ENCODE measurements at places on chromosomes 11 and 22.
A peak's percentile ranks its signal among the peaks of the same experiment; 100 is the strongest.

- DNase-seq = no peak
These were observed 26.8 kb downstream of the CD5 start for GRCh38 chr11:61128947-61129638.

DNA sequence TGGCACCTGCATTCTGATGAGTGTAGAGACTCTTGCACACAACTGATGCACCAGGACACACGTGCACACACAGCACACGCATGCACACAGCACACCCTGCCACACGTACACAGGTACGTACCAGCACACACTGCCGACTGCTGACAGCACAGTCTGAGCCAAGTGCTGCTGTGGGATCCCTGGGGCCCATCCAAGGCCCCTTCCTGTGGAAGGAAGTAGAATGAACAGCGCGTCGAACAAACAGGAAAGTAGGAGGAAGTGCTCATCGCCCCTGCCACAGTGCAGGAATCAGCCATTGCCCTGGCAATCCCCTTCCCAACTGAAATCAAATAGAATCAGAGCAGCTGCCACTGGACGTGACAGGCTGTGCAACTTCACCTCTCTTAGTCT, 57.9 kb downstream of the CD82 start:
- DNase-seq = peak; percentile 41

GRCh38 chr22:50074056-50074455, 11.2 kb downstream of the MLC1 start:
- DNase-seq = no peak

- peak; percentile 74 for DNase-seq
These were observed 76.1 kb downstream of the C11orf58 start for GRCh38 chr11:16814410-16815046.

- DNase-seq = no peak
These were observed 42.4 kb downstream of the OSBP start for GRCh38 chr11:59573216-59573615.

DNA sequence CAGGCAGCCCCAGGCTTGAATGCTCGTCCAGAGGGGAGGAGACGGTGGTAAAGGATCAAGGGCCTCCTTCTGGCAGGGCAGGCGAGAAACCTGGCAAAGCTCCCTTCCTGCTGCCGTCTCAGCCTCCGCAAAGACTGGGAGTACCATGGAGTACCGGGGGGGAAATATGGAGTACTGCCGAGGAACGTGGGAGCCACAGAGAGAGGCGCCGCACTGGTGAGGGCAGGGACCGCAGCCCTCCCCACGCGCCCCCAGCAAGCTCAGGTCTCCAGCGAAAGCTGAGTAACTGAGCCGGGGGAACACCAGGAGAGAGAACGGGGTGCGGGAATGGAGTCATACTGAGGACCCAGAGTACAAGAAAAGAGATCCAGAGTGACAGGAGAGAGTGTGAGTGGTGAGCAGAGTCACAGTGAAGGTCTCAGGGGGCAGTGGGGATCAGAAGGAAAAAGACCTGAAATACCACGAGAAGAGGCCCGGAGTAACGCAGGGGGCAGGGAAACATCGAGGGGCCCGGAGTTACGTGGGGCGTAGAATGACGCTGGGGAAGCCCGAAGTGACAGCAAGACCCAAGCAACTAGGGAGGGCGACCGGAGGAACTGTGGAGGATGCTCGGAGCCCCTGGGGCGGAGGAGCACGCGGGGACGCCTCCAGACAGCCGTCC, 740 bp downstream of the EML3 start:
- peak; percentile 62 for DNase-seq

GRCh38 chr11:127226949-127227348, 226.4 kb upstream of the KIRREL3 start:
- DNase-seq = no peak

- no peak for DNase-seq
These were observed 1196.3 kb downstream of the BRD1 start for GRCh38 chr22:48631288-48631863.

DNA sequence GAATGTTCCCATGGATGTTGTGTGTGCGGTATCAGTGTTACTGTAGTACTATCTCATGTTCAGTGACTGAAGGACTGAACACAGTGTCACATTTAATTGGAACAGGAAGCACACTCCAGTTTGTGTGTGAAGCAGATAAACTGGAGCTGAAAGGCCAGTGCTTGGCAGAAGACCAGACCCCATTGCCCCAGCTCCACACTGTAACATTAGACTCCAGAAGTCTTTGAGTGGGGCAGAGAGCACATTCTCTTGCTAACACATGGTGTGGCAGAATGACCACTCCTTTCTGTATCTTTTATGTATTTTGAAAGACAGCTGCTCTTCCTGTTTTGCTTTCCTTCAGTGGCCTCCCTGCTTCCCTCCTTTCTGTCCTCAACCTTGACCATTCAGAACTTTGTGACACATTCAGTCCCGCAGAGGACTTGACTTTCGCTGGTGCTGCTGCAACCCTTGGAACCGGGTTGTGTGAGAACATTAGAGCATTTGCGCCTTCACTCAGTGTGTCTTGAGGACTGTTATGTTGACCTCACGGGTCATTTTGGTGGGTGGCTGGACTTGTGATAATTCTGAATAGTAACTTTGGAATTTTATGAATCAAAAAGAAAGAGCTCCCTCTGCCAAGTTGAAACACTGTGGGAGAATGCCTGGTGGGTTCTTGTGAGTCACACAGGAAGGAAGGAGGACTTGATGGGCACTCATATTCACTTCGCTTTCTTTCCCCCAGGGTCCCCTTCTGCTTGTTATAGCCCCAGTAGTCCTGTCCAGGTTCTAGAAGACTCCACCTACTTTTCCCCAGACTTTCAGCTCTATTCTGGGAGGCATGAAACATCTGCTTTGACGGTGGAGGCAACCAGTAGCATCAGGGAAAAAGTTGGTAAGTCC, 26.4 kb downstream of the AMOTL1 start:
- DNase-seq = peak; percentile 69

GRCh38 chr22:24119476-24119875, 61.8 kb upstream of the SUSD2 start:
- DNase-seq = no peak

DNA sequence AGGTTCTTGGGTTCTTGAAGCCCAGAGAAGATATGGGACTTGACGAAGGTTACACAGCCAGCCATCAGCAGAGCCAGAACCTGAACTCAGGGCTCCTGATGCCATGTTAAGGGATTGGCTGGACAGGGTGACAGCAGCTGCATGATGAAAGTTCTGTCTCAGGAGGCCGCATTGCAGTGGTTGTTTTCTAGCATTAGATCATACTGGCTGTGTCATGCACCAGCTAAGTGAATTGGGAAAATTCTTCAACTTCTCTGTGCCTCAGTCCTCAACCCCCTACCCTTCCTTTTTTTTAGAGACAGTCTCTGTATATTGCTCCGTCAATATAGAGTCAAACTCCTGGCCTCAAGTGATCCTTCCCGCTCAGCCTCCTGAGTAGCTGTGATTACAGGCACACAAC, 5.4 kb upstream of the LTBP3 start:
- DNase-seq = no peak

GRCh38 chr11:107549253-107549953, 16.1 kb downstream of the ALKBH8 start:
- peak; percentile 83 for DNase-seq

- no peak for DNase-seq
These were observed 43.2 kb upstream of the E2F8 start for GRCh38 chr11:19283991-19284390.

DNA sequence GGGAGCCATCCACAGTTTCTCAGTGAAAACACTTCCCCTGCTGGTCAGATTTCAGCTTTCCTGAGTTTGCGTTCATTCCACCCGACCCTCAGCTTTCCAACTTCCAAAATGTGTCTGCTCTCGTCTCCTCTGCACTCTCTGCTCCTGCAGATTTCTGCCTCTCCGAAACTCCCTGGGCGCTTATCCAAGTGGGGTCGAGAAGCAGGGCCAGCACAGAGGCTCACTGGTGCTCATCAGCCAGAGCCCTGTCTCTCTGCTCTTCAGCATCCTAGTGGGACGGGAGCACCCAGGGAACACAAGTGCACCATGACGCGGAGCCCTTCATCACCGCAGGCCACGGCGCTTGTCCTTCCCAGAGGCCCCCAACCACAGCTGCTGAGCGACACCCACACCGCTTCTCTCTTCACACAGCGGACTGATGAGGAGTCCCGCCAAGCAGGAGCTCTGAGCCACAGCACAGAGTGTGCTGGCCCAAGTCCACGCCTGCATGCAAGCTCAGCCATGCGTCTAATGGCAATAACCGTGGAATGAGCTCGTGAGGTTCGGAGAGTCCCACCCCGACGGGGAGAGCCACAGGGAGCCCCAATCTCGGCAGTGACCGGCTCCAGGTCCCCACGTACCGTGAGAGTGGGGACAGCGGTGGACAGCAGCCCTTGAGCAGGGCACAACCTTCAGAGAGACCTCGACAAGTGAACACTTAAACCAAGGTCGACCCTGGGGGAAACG, 27.9 kb upstream of the MOB2 start:
- no peak for DNase-seq

DNA sequence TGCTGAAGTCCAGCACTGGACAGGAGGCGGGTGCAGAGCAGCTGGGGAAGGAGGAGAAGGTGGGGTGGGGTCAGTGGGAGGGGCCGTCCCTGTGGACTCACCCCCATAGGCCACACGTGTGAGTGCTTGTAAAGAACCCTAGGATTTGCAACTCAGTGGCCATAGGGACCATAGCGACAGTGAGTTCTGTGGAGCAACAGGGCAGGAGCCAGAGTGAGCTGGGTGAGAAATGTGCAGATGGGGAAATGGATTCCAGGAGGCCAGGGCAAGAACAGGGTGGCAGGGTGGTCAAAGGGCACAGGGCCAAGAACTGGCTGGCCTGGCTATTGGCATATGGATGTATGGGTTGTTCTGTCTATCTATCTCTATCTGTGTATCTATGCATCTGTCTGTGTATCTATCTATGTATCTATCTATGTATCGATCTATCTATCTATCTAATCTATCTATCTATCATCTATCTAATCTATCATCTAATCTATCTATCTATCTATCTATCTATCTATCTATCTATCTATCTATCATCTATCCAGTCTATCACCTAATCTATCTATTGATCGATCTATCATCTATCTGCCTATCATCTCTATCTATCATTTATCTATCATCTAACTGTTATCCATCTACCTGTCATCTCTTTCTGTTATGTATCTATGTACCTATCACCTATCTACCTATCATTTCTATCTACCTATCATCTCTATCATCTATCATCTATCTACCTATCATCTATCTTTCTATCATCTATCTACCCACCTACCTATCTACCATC, 889.0 kb downstream of the TBC1D22A start:
- no peak for DNase-seq

DNA sequence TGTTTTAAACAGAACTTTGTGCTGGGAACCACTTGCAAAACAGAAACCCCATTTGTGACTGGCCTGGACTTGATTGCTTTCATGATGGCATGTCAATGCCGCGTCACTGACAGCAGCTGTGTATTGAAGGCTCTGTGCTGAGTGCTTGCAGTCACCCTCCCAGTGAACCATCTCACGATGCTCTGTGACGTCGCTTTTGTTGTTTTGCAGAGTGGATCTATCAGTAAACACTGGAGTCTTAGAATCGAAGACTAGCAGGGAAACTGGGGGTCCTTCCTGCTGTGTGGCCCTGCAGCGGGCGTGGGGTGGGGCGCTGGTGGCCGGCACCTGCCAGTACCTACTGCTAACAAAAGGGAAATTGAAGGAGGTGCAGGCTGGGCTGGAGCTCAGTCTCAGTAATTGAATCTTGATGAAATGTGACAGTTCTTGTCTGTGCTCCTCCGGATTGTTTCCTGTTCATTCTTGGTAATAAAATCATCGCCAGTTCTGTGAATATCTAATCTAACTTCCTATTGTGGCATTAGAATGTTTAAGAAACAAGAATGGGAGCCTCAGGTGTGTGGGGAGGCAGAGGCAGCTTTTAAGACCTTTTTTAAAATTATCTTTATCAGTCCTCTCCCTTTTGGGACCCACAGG, 50.5 kb upstream of the PARVG start:
- DNase-seq = no peak

- DNase-seq = no peak
These were observed 38.1 kb downstream of the GRAMD4 start for GRCh38 chr22:46657996-46658947.

- no peak for DNase-seq
These were observed 77.2 kb downstream of the RDX start for GRCh38 chr11:110219006-110219785.

DNA sequence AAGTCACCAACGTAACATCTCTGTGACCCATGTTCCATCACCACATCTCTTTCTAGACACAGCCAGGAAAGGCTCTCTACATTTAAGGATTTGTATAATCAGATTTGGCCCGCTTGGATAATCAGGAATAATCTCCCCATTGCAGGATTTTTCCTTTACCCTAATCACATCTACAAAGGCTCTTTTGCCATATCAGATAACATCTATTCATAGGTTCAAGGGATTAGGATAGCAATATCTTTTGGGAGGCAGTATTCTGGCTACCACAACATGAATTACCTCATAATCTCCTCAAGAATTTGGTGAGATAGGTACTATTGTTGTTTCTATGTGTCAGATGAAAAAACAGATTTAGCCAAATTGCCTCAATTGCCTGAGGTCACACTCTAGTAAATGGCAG, 142.8 kb upstream of the UBASH3B start:
- DNase-seq = no peak

GRCh38 chr22:21073023-21073422, 27.3 kb downstream of the LRRC74B start:
- no peak for DNase-seq

DNA sequence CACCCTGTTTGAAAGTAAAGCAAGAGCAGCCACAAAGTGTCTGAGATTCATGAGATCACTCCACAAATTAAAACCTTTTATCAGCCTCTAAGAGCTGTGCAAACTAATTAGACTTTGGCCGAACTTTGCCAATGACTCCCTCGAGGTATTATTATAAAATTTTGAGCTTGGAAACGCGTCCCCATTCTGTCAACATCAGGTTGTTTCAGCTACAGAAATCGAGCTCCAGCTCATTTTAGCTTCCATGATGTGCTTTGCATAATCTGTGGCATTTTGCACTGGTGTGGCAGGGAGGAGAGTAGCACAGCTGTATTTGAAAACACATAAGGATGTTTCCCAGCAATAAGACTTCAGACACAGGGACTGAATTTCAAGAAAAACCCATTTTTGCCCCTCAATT, 872.2 kb downstream of the NTM start:
- DNase-seq = no peak

- no peak for DNase-seq
These were observed 27.6 kb downstream of the CD5 start for GRCh38 chr11:61129639-61130523.

DNA sequence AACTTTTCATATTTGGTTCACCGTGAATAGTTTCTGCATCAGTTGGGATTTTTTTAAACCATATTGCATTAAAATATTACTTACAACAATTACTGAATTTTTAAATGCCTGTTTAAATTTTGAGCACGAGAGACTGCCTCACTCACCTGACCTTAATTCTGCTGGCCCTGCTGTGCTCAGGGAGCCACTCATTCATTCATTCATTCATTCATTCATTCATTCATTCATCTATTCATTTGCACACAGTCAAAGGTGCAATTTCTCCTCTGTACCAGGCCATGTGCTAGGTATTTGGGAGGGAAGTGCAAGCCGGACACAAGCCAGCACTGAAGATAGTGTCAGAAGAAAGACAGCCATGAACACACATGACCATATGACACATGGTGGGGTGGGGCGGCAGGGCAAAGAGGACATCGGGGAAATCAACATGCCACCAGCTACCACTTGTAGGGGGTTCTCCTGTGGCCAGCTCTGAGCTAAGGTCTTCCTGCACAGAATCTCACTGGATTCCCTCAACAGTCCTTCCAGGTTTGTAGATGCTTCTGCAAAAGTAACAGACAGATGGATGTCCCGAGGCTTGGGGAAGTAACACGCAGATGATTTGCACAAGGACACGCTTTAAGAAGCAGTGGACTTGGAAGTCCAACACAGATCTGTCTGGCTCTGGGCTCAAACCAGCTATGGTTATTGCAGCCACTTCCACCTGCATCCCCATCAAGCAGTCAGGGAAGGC, 568 bp upstream of the CSF2RB start:
- DNase-seq = no peak
